KBM-7 (cell line): ENCODE measurements at places on chromosomes 3 and 15.

DNA sequence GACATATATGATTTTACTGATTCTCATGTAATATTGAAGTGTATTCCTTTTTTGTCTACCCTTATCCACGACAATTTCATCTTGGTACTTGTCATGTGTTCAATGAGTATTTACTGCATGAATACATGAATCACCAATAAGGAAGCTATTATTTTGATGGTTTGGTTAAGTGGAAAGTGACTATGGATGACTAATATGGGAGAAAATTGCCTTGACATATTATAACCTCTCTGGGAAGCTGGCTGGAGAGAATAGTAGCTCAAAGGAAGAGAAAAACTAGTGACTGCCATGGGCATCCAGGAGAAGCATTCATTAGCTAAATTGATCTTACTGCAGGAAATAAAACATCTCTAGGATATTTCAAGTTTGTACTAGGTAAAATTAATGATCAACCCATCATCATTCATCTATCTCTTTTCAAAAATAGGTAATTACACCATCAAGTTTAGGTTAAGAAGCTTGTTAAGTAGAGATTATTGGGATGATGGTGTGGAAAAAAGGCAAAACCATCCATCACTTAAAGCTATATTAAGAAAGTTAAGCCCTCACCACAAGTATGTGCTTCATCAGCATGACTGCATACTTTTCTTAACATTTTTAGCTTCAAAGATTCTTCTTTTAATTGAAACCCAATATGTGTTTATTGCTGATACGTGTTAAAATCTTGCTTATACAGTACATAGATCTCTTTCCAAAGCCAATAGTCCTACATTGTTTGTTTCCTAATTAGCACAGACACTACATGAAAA lies 455.2 kb upstream of the ARPP21 start:
- DNase-seq: no peak

DNA sequence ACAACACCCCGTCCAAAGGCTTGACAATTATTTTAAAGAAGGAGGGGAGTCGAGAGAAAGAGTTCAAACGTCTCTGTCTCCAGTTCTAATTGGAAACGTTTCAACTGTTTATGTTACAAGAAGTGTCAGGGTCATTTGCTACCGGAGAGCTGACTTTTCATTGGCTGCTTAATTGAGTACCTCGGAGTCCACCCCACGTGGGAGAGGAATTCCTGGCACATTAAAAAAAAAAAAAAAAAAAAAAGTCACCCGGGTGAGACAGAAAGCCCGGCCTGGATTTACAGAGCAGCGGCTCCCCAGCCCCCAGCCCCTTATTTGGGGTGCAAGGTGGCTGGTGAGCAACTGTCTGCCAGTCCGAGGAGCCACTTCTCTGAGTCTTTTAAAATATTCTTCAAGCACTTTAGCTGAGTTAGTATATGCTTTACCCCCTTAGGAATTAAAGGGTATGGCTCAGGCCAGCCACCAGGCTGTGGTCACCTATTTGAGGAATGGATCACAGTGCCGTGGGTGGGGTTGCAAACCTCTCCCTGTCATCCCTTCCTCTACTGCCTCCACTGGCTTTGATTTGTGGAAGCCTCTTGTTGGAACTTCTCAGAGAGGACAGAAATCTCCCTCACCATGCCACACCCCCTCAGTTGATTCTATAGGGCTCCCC lies 3.9 kb upstream of the TLE3 start:
- DNase-seq: peak; percentile 98

DNA sequence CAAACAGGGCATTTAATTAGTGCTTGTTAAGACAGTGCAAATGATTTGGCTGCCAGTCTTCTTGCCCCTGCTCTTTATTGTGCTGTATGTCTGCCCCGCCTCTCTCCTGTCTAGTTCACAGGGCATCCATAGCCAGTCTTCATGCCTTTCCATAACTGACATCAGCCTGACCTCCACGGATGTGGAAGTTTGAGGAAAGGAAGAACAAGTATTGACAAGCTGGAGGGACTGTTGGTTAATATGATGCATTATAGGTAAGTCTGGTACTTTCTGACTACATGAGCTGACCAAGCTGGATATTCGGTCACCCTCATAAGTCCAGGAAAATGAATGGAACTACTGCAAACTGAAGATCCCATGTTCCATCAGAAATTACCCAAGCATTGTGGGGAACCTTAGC lies 325.9 kb downstream of the TIGIT start:
- DNase-seq: no peak

GRCh38 chr3:51720292-51721061 lies 13.6 kb downstream of the GRM2 start:
- DNase-seq: no peak

DNA sequence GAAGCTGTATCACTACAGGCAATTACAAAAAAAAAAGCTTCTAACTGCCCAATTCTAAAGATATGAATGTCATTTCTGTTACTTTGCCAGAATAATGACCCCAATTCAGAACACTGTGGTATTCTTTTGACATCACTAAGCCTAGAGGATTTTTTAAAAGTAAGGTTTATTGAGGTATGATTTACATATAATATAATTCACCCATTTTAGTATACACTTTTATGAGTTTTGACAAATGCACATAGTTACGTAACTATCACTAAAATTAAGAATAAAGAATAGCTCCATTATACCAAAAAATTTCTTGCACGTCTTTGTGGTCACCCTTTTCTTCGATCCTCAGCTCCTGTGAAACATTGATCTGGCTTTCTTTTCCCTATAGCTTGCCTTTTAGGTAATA lies 74.0 kb upstream of the PLSCR5 start:
- no peak for DNase-seq

- no peak for DNase-seq
These were observed 567.6 kb upstream of the ARPP21 start for GRCh38 chr3:35071772-35072171.

- DNase-seq: no peak
These were observed 50.7 kb downstream of the APBA2 start for GRCh38 chr15:28936481-28936881.

- DNase-seq: no peak
These were observed 476.6 kb downstream of the FHIT start for GRCh38 chr3:60774617-60775016.

- DNase-seq: peak; percentile 16
These were observed 124.1 kb upstream of the MME start for GRCh38 chr3:154955907-154956533.

DNA sequence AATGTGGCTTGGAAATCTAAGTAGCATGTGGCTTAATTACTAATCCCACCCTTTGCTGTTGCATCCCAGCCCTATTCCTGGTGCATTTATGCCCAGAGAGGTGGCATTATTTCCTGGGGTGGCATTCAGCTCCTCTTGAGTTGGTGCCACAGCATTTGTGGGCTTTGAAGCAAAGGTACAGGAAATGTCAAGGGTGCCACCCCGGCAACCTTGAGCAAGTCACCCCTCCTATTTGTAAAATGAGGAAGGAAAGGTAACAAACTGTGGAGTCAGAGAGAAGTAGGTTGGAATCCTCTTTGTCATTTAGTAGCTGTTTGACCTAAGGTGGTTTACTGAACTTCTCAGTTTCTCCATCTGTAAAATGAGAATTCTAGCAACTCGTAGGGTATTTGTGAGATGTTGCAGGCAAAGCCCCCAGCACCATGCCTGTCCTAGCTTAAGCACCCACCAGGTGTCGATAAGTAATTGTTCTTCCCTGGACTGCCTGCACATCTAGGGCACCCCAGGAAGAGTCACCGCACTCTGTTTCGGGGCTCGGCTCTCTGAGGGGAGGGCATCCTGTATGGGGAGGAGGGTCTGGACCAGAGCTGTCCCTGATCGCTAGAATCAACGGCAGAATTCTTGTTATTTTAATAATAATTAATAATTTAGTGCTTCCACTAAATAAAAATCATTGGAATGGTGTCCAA lies 17.1 kb downstream of the ISG20 start:
- no peak for DNase-seq

DNA sequence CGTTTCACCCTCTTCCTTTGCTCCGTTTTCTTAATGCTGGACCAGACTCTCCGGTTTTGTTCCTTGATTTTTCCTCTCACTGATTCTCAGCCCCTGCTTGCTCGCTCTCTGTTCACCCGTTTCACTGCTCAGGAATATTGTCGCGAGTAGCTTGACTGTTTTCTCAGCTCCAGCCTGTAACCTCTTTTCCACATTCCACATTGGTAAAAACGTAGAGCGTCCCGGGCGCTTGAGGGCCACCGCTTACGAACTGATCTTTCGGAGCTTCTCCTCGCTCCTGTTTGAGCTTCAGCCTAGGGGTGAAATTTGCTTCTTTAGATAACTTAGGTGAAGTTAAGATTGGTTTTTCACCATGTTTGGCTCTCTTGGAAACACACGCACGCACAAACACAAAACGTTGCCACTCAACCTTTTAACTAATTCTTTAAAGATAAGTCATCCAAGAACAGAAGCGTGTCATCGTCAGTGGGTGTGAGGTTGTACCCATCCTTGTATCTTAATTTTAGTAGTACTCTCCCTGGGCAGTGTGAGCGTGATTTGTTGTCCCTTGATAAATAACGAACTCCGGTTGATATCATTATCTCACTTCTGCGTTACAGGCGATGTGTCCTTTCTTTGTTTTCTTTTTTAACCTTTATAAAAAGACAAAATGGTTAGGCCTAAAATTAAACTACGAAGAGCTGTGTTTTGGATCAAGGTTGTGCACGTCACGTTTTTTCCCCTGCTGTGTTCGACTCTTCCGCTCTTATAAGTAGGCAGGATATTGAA lies 1.0 kb downstream of the PAK2 start:
- DNase-seq: peak; percentile 54

- DNase-seq: no peak
These were observed 778 bp downstream of the CRBN start for GRCh38 chr3:3178498-3179328.

- DNase-seq: no peak
These were observed 33.7 kb downstream of the ST6GAL1 start for GRCh38 chr3:186964071-186964470.

DNA sequence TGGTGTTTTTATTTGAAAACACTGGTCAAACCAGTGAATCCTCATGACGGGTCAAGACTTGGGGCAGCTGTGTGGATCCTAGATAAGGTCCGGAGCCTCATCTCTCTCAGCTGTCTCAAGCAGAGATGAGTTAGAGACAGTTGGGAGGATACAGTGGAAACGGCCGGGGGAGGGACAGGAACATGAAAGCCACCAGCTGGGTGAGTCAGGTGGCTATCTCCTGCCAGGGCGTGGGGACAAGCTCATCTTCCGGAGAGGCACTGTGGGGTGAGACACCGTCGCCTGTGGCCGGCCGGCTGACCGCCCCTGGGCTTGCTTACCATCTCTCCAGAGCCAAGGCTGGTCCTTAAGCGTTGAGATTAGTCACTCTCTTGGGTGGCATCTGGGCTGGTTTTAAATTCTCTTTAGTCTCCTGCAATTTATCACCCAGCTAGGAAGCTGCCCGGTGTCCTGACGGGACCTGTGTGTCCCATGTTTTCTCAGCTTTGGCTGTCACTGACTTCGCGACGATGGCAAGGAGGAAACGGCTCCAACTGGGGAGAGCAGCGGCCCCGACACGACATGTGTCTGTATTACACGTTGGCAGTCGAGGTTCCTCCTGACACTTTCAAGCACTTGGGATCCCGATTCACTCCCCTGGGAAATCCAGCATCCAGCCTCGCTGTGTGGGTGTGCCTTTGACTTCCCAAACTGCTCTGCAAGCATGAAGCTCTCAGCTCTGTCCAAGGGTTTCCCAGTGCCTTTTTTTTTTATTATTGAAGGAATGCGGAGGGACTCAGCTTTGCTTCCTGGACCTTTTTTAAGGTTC lies 7.5 kb downstream of the ST8SIA2 start:
- DNase-seq: no peak

DNA sequence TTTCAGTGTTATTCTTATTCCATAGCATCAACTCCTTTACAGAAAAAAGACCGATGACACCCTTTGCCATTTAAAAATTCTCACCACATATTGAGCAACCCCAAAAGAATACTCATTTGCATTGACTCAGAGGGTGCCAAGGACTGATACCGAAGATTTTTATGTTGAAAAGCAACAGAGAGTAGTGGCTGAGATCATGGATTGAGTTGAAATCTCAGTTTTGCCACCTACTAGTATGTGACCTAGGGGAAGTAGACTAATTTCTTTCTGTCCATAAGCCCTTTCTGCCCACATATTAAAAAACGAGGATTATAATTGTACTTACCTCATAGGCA lies 313.9 kb upstream of the SATB1 start:
- no peak for DNase-seq

GRCh38 chr3:41031401-41031800 lies 167.9 kb upstream of the CTNNB1 start:
- peak; percentile 28 for DNase-seq
